ENCODE measurements at places on chromosomes 1 and 21.

GRCh38 chr1:98086796-98087441, 166.1 kb upstream of the DPYD start:
- DNase-seq: no peak

DNA sequence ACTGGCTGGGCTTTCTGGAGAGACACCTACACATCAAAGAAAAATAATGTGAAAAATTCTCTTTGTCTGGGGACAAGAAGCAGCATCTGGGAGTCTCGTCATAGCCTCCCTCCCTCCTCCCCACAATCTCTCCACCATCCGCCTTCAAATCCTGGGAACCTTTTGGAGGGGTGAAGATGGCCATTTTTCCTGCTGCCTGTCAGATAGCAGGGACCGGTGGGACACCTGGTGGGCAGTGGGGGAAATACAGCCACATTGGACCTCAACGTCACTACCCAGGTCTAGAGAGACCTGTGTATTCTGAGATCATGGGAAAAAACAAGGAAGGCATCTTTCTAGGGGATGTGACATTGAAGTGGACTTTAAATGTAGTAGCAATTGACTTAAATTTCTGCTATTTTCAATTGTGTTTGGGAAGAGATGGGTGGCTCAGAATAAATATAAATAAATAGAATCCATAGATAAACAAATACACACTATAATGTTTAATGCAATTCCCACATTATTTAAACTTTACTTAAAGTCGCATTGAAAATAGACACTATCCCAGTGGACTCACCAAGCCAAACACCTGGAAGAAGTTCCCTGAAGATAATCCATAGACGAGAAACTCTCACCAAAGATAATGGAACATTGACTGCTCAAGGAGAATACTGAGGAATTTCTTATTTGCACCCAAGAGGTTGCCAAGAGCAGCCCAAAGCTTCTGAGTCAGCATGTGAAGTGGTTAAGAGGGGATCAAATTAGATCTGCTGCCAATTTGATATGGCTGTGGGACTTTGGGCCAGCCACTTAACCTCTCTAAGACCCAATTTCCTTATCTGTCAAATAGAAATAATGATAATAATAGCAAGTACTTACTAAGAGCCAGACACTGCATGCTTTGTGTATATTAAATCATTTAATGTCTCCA, 147.6 kb upstream of the CAMK1G start:
- DNase-seq: peak; percentile 21

DNA sequence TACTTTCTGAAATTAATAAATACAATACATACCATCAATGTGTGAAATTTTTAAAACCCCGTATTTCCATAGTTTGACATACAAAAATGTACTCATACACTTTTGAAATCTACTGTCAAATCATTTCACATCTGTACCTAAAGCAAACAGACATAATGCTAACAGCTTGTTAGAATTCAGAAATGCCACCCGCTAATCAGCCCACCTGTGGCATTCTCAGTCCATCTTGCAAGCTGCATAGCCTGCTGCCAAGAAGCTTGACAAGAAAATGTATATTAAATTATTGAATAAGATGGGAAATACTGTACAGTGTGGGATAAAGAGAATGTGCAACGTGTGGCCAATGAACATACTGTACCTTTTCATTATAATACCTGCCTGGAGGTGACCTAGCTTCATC, 55.1 kb downstream of the ZBTB18 start:
- no peak for DNase-seq

DNA sequence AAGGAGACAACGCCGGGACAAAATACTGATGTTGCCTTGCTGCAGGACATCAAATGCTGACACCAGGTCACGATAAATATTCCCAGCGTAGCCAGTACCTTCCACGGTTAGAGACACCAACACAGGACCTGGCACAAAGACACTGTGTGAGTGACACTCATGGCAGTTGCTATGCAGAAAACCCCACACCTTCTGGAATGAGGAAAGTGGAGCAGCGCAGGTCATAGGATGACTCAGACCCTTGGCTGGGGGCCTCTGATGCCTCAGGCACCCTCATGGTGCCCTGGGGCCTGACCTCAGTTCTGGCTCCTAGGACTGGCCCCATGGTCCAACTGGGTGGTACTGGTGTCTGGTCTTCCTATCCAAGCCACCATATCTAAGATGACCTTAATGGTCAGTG, 7.0 kb downstream of the DCST2 start:
- no peak for DNase-seq

DNA sequence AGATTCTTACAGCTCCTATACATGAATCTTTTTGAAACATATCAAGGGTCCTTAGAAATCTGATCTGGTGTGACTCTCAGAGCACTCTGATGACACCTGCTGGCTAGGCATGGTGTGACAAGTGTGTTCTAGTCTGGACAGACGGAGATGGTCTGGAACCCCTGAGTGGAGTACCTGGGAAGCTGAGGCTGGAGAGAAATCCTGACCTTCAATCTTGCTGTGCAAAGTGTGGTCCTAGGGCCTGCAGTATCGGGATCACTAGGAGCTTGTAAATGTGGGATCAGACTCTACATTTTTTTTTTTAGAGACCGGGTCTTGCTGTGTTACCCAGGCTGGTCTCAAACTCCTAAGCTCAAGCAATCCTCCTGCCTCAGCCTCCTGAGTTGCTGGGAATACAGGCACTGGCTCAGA, 78.6 kb upstream of the SOD1 start:
- DNase-seq: peak; percentile 82

- DNase-seq: no peak
Measured at GRCh38 chr1:12007204-12007603, 12.1 kb upstream of the MIIP start.

DNA sequence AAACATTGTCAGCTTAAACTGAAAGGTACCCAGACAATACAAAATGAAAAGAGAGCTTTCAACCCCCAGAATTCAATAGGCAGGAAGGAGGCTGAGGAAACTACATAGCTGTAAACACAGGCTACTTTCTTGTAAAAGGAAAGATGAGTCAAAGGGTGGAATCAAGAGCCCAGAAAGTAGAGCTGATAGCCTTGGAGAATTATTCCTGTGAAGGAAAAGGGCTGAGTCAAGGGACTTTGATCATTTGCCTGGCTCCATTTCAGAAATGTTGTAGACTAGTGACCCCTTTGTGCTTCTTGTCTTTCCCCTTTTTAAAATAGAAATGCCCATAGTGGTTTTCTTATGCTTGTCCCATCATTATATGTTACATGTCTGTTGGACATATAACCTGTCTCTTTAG, 597.6 kb downstream of the ADGRL2 start:
- DNase-seq: no peak

DNA sequence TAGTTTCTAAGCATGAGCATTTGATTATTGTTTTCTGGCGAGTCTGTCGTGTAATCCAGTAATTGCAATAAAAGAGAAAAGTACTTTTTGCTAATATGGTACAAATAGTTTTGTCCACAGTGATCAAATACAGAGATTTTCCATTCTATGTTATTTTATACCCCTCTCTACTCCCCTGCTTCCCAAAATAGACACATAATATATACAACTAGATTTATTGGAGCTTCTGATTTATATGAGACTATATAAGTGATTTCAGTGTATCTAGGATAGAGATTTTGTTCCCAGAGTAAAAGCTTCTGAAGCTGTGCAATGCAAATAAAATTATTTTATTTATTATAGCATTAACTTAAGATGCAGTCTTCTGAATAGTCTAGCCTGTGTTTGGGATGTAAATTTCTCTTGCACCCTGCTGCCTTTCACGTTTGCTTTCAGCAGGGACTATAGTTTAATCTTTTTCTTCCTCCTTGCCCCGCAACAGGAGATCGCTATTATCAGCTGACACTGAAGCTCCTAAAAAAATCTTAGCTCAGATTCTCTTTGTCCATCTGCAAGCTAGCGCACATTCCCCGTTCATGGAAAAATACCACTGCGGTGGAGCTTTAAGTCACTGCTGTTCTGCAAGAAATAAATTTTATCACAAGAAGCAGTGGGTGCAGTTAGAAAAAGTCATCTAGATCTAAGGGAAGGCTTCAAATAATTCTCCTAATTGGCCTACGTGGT, 273.3 kb downstream of the DISC1 start:
- no peak for DNase-seq

DNA sequence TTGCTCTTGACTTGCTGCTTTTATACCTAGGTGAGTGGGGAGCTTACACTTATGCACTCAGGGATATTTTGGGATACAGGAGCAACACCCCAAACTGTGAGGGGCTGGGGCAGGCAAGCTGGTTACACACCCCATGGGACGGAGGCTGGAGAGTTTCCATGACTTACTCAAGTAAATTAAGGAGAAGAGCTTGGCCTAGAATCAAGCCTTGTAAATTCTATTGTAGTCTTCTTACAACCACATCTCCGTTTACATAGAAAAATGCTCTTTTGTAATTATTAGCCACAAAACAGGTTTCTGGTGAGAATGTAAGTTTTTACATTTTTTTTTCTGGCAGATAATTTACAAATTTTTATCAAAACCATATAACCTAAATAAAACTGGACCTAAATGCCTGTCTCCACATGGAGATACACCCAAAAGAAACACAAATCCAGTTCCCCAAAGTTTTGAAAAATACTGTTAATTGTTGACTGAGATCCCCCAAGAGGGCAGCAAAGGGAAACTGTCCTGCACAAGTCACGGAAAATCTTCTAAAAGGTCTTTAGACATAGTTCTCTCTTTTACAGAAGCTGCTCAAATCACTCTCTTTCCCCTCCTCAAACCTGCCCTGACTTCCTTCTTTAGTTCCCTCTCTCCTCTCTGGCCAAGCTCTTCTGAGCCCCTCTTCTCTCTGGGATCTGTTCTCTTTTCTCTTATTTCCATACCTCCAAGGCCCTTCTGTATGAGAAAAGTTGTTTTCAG, 134.0 kb downstream of the HIVEP3 start:
- no peak for DNase-seq

DNA sequence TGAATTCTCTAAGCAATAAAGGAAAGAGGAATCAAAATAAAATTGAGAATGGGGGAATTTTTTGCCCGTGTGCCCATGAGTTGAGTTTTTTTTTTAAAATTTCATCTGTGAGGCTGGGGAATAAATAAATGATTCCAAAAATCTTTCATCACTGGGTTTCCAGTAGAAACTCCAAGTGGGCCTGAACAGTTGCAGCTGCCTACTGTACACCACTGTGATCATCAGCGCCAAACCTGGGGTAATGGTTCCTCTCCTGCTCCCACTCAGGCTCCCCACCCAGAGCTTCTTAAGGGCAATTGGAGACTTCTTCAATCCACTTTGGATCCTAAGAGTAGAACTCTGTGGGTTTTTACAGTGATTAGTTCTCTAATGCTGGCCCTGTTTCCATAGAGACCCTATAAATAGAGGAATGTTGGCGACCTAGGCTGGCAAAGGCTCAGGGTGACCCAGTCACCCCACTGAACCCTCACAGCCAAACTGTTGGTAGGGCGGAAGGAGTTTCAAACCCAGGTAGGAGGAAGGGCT, 9.3 kb downstream of the TMCC2 start:
- DNase-seq: no peak

GRCh38 chr1:247493106-247493505, 35.2 kb upstream of the OR2B11 start:
- no peak for DNase-seq

- DNase-seq: no peak
Measured at GRCh38 chr21:34017039-34017961, 56.1 kb upstream of the MRPS6 start.

DNA sequence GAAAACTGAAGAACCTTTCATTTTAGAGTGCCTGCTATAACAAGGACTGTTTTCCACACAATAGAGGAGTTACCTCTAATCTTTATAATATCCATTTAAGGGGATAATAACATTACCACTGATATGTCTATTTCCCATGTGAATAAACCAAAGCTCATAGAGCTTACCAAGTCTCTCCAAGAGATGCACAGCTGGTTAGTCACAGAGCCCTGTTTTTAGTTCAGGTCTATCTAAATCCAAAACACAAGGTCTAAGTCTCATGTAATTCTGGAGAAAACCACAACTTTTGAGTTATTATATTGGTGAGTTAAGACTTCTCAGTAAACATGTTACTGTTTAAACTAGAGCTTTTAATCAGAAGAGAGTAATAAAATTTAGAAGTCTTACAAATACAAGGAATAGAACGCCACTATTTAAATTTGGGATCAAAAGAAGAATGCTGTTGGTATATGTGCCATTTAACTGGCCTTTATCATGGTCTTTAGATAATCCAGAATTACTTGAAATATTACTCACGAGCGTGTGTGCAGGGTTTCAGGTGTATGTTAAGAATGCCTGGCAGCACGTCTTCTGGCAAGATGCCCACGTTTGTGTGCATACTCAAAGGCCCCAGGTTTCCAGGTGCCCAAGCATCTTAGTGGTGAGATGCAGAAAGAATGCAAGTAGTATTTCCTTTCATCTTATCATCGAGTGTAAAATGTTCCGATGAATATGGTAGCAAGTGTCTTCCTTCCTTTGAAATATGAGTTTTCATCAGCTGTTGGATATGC, 190.6 kb downstream of the FMN2 start:
- DNase-seq: no peak

DNA sequence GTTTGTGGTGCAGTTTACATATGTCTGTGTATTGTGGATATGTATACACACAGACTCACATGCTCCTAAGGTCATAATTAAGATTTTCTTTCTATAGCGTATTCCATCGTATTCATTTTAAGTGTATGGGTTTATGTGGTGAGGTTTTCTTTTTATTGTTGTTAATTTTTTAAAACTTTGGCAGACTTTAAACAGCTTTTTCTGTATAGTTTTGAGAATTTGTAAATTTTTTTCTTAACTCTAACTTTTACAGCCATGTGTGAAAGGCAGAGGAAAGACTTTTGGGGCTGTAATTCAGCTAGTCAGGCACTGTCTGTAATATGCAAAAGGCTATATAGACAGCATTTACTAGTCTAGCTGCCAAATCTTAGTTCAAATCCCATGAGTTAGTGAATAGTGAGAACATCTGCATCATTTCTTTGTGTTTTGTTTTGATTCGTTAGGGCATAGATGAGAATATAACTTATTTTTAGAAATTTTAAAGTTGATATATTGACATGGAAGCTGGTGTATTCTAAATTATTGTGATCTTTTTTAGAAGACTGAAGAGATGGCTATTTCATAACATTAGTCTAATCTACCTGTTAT, 2.3 kb downstream of the MAGI3 start:
- no peak for DNase-seq

DNA sequence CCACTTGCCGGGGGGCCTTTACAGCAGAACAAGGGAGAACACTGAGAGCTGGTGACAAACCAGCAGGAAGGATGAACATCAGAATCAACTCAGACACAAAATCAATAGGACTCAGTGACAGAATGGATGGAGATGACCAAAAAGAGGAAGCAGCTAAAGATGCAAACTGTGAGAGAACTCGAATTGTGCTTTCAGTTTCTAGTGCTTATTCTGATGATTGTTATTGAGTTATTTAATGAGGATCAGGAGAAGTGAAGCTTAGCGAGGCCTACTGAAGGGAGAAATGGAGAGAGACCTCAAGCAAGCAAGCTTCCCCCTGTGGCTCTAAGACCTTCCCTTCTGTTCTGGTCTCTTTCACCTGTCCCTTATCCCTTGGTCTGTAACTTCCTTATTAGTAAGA, 30.3 kb upstream of the TMEM125 start:
- DNase-seq: no peak

GRCh38 chr1:226980565-226981385, 40.7 kb downstream of the COQ8A start:
- DNase-seq: no peak

All from NCI-H187 (cell line).